Stimulated activated CD4-positive, alpha-beta T cell treated with anti-CD3 and anti-CD28 coated beads, Interleukin-1b, Interleukin-23, amount 100 ng/mL, for 1 hour (primary cell): ENCODE measurements at places on chromosomes 3 and 15.

DNA sequence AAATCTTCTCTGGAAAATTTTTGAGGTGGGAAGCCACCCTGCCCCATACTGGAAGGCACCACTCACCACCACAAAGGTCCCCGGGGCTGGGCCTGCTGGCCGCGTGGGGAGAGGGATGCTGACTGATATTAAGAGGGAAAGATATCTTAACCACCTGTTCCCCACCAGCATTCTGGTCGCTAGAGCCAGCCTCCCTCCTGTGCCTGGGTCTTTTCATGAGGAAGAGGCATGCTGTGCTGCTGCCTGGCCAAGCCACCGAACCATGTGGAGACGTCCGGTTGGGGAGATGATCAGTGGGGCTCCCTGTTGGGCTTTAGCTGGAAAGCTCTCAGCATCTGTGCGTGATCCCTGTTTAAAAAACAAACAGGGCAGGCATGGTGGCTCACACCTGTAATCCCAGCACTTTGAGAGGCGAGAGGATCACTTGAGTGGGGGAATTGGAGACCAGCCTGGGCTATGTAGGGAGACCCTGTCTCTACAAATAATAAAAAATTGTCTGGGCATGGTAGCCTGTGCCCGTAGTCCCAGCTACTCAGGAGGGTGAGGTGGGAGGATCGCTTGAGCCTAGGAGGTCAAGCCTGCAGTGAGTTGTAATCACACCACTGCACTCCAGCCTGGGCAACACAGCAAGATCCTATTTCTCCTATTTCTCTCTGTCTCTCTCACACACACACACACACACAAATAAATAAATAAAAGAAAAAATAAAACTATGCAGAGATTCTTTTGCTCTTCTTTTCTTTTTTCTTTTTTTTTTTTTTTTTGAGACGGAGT is 1.0 kb downstream of the KLHL18 start:
- DNase-seq, result no peak

GRCh38 chr3:117893001-117893400 is 1141.6 kb downstream of the IGSF11 start:
- DNase-seq, result no peak

DNA sequence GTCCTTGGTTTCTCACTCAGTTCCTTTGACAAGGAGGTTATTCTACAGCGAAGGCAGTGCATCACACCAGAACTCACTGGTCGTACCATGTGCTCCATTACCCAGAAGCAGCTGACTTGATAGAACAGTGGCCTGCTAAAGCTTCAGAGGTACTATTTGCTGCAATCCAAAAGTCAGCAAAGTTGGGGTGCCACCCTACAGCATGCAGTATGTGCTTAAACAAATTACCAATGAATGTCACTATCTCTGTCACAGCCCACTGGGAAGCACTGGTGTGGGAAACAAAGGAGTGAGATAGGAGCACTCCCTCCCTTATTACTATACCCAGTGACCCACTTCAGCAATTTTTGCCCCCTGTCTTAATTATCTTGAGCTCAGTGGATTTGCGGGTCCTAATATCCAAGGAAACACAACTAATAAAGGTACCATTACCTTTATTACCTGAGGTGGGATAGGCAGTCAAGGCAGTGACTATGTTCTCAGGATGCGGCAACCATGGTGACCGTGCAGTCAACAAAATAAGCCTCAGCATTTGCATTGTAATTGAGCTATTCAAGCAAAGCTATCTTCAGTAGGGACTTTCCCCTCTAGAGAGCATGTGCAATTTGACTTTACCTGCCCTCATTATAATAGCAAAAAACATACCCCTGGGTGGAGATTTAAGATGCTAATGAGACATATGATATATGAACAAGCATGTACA is 199.4 kb downstream of the OCA2 start:
- DNase-seq, result no peak

DNA sequence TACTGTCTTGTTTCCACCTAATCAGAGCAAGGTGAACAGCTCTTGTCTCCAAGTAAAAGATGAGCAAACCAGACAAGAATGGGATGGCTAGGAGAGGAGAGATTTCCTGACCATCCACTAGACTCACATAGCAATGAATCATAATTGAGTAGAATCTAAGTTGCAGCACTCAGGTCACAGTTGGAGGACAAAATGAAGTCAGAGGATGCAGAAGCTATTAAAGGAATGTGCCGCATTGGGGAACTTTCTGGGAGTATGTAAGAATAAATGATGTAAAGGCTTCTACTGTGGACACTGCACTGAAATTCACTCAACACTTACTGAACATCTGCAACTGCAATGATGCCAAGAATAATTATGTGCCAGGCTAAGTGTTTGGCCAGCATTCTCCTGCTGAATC is 217.4 kb upstream of the WNT5A start:
- no peak for DNase-seq

DNA sequence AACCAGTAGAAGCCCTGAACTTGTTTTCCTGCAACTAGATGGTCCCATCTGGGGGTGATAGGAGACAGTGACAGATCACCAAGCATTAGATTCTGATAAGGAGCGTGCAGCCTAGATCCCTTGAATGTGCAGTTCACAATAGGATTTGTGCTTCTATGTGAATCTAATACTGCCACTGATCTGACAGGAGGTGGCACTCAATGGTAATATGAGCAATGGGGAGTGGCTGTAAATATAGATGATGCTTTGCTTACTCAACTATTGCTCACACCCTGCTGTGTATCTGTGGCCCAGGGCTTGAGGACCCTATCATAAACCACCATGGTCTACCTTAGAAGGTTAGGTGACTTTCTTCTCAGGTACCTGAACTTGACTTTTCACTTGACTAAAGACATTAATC is 417.1 kb upstream of the ARHGEF26 start:
- no peak for DNase-seq

GRCh38 chr15:33757516-33758232 is 210.6 kb upstream of the CHRM5 start:
- DNase-seq, result no peak

- DNase-seq, result no peak
Measured at GRCh38 chr3:51384055-51384725, 901 bp upstream of the MANF start.

GRCh38 chr3:140093742-140094141 is 158.8 kb downstream of the CLSTN2 start:
- no peak for DNase-seq
